ENCODE measurements at places on chromosomes 11 and 22.

GRCh38 chr11:100825626-100826025 lies 138.5 kb downstream of the ARHGAP42 start:
- DNase-seq = no peak

DNA sequence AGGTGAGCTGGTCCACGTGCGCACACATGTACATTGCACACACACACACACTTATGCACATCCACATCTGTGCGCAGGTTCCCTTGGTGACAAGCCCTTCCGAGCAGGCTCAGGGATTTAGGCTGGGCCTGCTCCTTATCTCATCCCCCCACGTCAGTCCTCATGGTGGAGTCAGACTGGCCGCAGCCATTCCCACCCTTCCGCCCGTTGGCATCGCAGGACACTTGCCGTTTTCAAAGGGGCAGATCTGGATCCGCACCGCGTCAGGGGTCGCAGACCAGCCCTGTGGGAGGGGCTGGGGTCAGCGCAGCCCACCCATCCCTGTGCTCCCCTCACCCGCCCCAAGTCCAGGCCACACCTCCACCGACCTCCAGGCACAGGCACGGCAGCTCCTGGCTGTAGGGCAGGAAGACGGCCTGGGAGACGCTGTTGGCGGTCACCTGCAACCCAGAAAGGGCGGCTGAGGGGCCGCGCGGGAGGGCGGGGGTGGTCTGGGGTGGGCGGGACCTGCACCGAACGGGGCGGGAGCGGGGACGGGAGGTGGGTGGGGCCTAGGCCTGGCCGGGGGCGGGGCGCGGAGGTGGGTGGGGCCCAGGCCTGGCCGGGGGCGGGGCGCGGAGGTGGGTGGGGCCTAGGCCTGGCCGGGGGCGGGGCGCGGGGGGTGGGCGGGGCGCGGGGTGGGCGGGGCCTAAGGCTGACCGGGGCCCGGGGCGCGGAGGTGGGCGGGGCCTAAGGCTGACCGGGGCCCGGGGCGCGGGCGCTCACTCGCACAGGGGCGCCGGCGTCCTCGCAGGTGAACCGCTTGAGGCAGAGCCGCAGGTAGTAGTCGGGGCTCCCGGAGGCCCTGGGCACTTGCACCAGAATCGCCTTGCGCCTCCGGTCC lies 13.3 kb downstream of the IL17REL start:
- DNase-seq = no peak

- peak; percentile 58 for DNase-seq
Observed at GRCh38 chr11:102513869-102514268, 16.7 kb downstream of the MMP7 start.

DNA sequence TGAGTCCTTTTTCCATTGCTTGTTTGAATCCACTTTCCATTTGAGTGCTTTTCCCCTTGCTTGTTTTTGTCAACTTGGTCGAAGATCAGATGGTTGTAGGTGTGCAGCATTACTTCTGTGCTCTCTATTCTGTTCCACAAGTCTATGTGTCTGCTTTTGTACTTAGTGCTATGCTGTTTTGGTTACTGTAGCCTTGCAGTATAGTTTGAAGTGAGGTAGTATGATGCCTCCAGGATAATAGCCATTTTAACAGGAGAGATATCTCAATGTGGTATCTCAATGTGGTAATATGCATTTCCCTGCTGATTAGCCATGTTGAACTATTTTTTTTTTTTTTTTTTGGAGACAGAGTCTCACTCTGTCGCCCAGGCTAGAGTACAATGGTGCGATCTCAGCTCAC lies 16.7 kb downstream of the ACRV1 start:
- no peak for DNase-seq

- DNase-seq = peak; percentile 99
Observed at GRCh38 chr11:19712281-19713195, at the start of gene NAV2. TSS of gene NAV2 (plus strand) at chr11:19712837. CDS start at chr11:19713696, 859 bp downstream.

DNA sequence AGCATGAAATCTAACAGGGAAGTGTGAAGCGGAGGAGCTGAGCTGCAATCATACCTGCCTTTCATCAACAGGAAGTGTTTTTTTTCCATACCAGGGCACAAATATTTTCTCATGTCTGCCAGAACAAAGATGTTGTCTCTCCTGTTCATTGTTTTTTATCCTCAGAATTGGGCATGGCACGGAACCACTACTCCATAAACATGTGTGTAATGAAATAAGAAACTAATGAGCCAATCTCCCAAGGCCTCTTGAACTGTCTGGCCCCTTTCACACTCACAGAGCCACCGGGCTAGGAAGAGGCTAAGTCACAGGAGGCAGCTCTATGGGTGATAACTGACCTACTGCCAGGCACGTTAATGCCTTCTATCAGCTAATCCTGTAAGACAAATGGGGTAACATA lies 124.4 kb downstream of the ETS1 start:
- DNase-seq = no peak

DNA sequence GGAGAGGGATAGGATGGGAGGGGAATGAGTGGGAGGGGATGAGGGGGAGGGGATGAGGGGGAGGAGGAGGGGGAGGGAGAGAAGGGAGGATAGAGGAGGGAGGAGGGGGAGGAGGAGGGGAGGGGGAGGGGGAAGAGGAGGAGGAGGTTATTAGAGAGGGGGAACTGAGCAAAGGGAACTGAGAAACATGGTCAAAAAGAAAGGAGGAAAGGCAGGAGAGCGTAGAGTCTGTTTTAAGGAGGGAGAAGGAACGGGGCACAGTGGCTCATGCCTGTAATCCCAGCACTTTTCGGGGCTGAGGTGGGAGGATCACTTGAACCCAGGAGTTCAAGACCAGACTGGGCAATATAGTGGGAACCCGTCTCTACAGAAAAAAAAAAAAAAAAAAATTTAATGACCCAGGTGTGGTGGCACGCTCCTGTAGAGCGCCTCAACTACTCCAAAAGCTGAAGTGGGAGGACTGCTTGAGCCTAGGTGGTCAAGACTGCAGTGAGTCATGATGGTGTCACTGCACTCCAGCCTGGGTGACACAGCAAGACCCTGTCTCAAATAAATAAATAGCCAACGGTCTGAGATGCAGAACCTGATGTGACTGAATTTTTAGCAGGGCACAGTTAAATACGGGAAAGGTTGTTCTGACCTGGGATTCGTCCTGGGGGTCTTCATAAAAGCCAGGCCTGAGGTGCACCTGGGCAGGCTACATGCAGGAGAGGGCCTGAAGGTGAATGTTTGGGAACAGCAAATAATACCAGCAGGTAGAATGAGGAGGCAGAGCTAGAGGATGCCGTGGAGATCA lies 4.0 kb downstream of the B3GNT6 start:
- no peak for DNase-seq

GRCh38 chr22:17272511-17272991 lies 53.3 kb upstream of the ADA2 start:
- DNase-seq = no peak
